ENCODE measurements at places on chromosomes 7 and 10.

GRCh38 chr10:12847361-12847975, 154.0 kb downstream of the CCDC3 start:
- H3K36me3 ChIP-seq, result no peaks in the 10 kb centered on the region
- no peak overlapping the region for H3K27ac ChIP-seq
- H3K4me3 ChIP-seq, result no peak overlapping the region
- H3K4me1 ChIP-seq, result no peaks in the 10 kb centered on the region

DNA sequence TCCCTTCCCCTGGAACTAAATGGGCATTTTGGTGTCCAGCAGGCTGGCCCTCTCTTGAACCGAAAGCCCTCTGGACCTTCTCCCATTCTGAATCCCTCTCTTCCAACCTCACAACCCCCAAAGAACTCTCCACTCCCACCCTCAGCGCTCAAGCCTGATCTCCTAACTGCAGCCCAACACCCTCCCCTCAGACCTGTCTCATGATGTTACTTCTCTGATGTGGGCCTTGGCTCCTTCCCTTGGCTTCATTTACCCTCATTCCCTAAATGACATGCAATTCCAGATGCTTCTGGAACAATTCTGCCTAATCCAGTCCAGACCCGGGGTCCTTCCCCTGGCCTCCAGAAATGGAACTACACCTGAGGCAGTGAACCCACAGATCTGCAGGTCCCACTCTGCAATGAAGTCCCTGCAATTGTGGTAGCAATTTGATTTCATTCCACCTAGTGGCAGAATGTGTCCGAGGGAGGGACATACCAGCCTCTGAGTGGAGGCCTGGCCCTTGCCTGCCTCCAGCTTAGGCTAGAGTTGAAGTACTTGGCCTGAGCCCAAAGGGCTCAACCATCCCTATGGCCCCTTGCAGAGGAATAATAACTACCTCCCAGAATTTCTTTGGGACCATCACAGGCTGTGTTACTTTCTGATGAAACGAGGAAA, 4.1 kb upstream of the CEP41 start:
- no peaks in the 10 kb centered on the region for H3K27me3 ChIP-seq
- DNase-seq, result no peak
- H3K36me3 ChIP-seq, result no peaks in the 10 kb centered on the region
- no peaks in the 10 kb centered on the region for H3K4me1 ChIP-seq

- no peak overlapping the region for H3K27ac ChIP-seq
- H3K27me3 ChIP-seq, result no peaks in the 10 kb centered on the region
- H3K4me3 ChIP-seq, result no peak overlapping the region
- no peaks in the 10 kb centered on the region for H3K36me3 ChIP-seq
- H3K4me1 ChIP-seq, result no peaks in the 10 kb centered on the region
Measured at GRCh38 chr7:41113719-41114118, 589.2 kb downstream of the INHBA start.

- H3K4me1 ChIP-seq, result peaks cover 16% of the 10 kb centered on the region
- no peaks in the 10 kb centered on the region for H3K36me3 ChIP-seq
- H3K27ac ChIP-seq, result no peak overlapping the region
- no peaks in the 10 kb centered on the region for H3K27me3 ChIP-seq
- no peak for DNase-seq
Measured at GRCh38 chr10:88076027-88076880, 212.8 kb downstream of the PTEN start.

DNA sequence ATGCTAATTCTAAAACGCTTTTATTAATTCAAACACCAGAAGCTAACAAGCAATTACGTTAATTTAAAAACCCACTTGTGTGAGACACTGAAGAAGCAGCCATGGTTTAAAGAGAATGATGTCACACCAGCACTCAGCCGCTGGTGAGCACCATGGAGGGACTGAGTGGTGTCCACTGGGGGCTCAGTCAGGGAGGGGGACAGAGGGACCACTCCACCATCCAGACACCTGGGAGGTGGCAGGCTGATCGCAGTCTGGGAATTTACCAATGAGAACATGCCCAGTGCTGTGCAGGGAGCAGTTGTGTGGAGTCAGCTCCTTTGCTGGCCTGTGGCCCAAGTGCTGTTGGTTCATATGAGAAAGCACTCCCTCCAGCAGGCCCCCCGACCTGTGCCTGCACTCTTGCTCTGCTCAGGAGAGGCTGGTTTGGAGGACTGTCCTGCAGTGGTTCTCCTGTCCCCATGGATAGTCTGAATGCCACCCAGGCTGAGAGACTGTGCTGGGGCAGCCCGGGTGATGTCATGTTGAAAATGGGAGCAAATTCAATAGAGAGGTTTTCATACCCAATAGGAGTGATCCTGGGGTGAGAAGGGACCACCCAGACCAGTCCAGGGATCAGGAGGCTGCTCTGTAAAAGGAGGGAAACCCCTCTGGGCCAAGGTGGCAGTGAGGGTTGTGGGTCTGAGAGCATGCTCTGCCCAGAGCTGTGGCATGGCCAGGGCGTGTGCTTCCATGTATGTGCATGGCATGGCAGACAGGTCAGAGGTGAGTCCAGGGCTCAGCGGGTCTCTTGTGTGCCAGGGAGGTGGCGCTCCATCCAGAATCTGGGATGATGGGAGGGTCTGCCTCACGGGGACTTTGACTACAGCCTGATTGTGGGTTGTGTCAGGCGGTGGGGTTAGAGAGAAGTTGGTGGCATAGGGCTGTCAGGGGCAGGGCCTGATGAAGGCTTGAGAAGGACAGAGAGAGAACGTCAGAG, 12.7 kb downstream of the ADCY1 start:
- H3K27ac ChIP-seq, result no peak overlapping the region
- no peak overlapping the region for H3K4me3 ChIP-seq
- DNase-seq, result no peak
- no peaks in the 10 kb centered on the region for H3K4me1 ChIP-seq
